ENCODE measurements at places on chromosomes 16 and 17.
A peak's percentile ranks its signal among the peaks of the same experiment; 100 is the strongest.

- no peak for DNase-seq
These were observed 21.1 kb downstream of the C17orf75 start for GRCh38 chr17:32320847-32321246.

GRCh38 chr17:3961564-3962047, 2.6 kb downstream of the ATP2A3 start:
- no peak for DNase-seq

GRCh38 chr17:67487506-67487905, 110.4 kb downstream of the PITPNC1 start:
- DNase-seq = no peak

DNA sequence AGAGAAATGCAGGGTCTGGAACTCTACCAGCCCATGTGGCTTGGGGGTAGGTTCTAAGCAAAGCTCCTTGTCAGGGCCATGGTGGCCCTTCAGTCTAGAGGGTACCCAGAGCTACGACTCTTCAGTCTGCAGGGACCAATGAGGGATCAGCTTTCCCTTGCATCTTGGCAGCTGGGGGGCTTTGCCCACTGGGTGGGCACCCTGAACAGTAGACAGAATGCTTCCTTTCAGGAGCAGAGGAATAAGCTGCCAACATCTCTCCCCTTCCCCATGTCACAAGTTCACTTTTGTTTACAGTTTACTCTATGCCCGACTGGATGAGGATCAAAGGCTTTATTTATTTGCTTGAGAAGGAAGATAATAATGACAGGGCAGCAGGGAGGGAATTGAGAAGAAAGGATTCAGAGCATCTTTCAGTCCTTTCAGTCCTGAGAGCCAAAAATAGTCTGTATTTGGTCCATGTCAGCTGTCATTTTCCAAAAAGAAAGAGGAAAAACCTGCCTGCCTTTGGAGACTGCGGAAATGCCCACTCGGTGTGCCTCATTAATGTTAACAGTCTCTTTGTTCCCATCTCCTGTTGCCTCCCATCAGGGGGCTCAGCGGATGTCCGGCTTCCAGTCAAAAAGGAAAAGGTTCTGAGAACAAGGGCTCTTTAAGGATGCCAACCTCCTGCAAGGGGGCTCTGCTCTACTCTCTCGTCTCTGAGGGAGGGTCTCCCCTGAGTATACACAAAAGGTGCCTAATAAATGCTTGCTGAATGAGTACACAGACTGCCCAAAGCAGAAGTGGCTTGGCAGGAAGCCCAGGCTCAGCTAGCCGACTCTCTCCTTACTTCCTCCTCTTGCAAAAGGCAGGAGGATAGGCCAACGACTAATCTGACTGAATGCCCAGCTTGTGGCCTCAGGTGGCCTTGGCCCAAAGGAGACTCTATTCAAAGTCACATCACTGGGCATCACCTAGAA, 17.1 kb downstream of the TRAF4 start:
- DNase-seq = peak; percentile 46

DNA sequence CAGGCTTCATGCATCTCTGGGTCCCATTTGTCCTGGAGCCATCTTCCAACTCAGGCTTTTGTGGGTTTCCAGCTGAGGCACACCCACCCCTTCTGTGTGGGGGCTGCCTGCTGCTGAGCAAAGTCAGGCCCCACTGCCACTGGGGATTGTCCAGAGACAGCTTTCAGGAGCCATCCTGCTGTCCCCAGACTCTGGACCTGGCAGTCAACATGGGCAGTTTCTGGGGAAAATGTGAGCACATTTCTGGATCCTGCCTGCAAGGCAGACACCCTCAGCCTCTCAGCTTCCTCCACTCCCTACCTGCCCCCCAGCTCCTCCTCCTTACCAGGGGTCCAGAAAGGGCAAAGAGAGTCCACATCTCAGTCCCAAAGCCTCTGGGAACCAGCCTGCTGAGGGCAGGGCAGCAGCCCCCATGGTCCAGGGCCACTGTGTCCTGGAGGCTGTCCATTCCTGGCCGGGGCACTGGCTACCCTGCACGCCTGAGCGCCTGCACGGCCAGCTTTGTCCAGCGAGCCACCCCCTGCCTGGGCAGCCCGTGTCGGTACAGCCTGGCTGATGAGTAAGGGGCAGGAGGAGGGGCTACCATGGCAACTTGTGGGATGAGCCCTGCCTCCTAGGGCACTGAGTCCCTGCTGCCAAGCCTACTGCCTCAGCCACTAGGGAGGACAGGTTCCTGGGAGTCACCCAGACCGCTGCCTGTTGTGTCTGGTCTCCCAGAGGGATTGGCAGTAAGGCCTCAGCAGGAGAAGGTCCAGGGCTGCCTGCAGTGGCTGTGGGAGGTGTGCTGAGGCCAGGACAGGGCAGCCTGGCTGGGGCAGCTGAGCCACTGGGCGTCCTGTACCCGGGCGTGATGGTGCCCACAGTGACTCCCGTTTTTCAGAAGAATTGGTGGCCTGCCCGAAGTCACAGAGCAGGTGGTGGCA, at the start of gene SLC47A2:
TSS of gene SLC47A2 (minus strand) at position 477 of the 923 bp plus-strand sequence. CDS start at position 448, 29 bp downstream.
- DNase-seq = no peak
